ENCODE measurements at places on chromosomes 12 and 14.

GRCh38 chr12:95673576-95673975, 117.0 kb downstream of the NTN4 start:
- no peak for DNase-seq

DNA sequence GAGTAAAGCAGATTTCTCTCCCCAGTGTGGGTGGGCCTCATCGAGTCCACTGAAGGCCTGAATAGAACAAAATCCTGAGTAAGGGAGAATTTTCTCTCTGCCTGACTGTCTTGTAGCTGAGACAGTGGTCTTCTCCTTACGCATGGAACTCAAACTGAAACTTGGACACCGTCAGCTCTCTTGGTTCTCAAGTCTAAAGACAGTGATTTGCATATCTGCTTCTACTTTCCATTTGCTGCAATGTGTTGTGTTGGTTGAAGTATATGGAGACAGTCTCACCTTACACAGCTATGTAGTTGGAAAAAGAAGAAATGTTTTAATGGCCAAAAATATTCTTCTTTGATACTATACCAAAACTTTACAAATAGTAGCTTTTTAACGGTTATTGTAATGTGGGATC, 160.2 kb upstream of the LMNTD1 start:
- no peak for DNase-seq

DNA sequence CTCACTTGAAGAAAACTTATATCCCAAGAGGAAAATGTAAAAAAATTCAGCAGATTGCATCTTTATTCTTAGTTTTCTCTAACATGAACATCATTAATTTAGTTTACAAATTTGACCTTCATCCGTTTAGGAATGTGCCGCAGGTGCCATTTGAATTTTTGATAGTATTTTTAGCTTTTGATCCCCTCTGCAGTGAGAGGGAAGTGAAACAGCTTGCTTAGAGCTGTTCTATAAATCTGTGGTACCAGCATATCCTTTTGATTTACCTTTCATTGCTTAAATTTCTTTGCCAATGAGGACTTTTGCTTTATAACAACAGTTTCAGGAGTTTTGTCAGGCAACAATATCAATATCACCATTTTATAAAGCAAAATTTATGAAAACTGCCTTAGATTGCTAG, 32.7 kb downstream of the DUSP6 start:
- DNase-seq = no peak

DNA sequence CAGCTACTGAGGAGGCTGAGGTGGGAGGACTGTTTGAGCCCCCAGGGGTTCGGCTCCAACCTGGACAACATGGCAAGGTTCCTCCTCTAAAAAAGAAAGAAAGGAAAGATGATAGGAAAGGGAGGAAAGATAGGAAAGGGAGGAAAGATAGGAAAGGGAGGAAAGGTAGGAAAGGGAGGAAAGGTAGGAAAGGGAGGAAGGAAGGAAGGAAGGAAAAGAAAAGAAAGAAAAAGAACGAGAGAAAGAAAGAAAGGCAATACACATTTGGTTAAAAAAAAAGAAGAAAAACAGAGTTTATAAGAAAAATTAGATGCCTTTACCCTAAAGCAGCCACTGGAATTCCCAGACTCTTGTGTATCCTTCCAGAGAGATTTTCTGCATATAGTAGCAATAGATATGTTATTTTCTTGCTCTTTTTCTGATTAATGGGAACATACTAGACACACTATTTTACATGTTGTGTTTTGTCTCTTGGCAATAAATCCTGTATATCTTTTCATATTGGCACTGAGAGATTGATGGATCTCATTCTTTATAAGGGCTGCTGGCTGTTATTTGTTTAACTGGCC, 12.2 kb downstream of the HNF1A start:
- no peak for DNase-seq

DNA sequence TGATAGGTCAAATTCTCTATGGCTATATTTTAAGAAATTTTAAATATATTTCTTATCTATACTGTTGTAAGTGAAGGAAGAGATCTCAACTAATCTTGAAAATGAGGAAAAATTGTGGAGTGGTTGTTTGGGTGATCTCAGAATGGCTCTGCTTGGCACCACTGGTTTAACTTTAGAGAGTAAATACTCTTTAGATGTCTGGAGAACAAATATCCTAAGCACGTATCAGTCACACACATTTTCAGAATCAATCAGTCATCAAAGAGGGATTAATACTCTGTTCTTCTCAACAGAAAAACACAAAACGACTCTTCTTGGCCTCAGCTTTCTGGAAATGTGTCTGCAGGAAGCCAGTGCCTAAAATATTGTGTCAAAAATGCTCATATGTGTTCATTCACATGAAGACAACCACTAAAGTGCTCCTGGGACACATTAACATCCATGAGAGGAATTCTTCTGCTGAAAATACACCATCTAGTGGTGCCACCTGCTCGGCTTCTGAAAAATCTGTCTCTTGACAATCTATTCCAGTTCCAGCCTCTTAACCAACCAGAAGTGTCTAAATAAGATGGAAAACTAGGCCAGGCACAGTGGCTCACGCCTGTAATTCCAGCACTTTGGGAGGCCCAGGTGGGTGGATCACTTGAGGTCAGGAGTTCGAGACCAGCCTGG, 81.1 kb upstream of the CCDC198 start:
- no peak for DNase-seq

- no peak for DNase-seq
Measured at GRCh38 chr14:90062822-90063539, 1.2 kb downstream of the KCNK13 start.

- DNase-seq = no peak
Measured at GRCh38 chr12:100027671-100028070, 42.9 kb upstream of the ANKS1B start.

DNA sequence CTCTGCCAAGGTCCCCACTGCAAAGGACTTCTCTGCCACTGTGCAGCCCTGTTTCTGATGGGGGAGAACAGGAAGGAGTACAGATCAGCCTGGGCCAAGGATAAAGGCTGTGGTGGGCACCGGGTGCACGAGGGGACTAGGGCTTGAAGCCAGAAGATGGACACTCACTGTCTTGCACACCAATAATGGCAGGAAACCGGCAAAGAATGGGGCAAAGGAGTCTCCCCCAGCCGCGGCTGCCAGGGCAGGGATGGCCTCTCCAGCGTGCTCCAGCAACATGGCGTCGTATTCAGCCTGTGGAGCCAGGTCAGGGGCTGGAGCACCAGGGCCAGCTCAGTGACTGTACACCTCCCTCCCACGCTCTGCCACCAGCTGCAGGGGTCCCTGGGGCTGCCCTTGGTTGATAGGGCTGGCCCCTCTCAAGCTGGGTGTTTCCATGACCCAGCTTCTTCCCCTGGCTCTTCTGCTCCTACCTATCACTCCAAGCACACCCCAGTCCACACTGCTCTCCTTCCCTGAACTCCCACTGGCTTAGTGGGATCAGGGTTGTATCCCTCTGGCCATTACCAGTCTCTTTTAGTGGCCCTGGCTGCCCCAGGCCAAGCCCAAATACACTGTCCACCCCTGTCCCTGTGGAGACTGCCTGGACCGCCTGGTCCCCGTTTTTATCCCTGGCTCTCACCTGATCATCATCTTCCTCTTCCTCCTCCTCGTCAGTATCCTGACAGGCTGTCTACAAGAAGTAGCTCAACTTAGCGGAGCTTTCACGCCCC, 6.3 kb downstream of the IPO4 start:
- no peak for DNase-seq

GRCh38 chr14:91424813-91425530, 7.4 kb upstream of the CCDC88C start:
- no peak for DNase-seq

GRCh38 chr14:80456209-80456608, 244.9 kb upstream of the DIO2 start:
- DNase-seq = peak; percentile 52

DNA sequence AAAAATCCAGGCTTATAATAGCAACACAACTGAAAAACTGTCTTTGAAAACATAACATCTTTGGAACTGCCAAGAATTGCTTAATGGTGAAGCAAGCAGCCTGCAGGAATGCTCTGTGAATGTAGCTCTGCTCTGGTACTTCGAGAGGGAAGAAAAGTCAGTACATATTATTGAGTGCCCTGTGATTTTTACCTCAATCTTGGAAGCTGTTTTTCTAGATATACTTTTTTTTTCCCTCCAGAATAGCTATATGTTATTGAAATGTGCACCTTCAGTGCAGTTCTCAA, 508.1 kb downstream of the PCNX1 start:
- DNase-seq = peak; percentile 89

GRCh38 chr12:93237235-93237915, 140.3 kb upstream of the NUDT4 start:
- peak; percentile 19 for DNase-seq

GRCh38 chr14:99316281-99317163, 44.5 kb upstream of the BCL11B start:
- DNase-seq = no peak

DNA sequence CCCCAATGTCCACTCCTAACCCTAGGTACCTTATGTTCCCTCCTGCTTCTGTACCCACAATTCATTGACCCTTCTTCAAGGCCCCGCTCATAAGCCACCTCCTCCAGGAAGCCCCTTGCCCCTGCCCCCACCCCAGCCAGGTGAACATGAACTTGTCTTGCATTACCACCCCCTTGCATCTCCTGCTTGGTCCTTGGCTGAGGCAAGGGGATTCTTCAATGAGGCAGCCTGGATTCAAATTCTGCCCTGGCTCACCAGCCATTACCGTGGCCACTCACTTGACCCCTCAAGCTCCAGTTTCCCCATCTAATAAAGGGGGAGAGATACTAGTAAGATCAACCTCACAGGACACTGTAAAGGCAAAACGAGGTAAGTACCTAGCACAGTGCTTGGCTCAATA, 193.1 kb downstream of the DICER1 start:
- no peak for DNase-seq

DNA sequence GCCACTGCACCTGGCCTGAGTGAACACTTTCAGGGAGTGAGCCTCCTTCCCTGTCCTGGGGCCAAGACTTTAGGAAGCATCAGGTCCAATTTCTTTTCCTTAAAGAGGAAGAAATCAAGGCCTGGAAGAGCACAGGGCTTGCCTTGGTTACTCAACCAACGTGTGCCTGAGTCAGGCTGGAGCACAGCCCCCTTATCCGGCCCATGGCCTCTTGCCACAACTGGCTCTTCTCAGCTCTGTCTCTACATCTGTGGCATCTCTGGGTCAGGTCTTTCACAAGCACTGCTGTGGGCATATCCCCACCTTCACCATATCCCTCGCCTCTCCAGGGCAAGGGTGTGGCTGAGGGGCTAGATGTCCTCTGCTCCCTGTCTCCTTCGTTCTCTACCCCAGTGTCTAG, 6.8 kb downstream of the MYH6 start:
- no peak for DNase-seq

GRCh38 chr12:110444455-110444854, 5.7 kb downstream of the ARPC3 start:
- no peak for DNase-seq

GRCh38 chr14:33564774-33565630, 385.9 kb downstream of the EGLN3 start:
- DNase-seq = peak; percentile 61

DNA sequence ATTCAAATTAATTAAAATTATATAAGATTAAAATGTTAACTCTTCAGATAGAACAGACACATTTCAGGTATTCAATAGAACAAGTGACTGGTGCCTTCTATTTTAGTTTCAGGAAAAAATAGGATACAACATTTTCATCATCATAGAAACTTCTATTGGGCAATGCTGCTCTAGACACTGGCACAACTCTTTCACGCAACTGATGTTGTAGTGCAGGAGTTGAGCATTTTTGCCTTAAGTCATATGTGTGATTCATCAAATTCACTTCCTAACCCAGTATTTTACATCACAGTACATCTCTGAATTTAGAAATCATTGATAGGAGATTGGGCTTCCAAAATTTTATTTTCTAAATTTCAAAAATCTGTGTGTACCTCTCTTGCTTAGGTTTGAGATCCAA, 215.4 kb upstream of the DIO2 start:
- peak; percentile 41 for DNase-seq

DNA sequence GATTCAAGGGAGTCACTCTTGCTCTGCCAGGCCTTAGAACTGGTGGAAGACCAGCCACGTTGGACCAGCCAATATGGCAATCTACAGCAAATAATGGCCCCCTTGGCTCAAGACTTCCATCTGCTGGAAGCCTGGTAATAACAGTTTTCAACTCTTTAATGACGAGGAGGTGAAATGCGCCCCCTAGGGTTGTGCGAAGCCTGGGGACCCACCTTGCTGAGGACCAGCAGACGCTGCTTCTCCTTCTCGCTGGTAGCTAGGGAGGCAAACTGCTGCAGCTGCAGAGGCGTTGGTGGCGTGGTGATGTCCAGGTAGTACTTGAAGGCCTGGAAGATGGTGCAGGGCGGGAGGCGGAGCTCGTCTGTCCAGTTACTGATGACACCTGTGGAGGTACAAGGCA, 41.5 kb upstream of the FBXO21 start:
- DNase-seq = no peak

DNA sequence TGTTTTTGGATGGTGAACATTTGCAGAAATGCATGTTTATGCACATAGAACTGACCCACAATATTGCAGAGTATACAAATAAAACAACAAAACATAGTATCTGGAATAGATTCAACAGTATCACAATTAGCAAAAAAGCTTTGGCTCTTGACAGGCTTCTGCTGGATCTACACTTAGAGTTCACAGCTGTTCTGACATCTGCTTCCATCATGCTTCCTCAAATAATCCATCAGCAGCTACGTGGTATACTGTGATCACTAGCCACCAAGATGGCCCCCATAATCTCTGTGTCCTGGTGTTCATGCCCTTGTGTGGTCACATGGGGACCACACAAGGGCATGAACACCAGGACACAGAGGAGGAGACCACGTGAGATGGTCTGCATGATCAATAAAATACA, 166.6 kb upstream of the CCDC198 start:
- DNase-seq = no peak

- DNase-seq = no peak
Measured at GRCh38 chr12:48592591-48593086, 22.8 kb upstream of the LALBA start.

DNA sequence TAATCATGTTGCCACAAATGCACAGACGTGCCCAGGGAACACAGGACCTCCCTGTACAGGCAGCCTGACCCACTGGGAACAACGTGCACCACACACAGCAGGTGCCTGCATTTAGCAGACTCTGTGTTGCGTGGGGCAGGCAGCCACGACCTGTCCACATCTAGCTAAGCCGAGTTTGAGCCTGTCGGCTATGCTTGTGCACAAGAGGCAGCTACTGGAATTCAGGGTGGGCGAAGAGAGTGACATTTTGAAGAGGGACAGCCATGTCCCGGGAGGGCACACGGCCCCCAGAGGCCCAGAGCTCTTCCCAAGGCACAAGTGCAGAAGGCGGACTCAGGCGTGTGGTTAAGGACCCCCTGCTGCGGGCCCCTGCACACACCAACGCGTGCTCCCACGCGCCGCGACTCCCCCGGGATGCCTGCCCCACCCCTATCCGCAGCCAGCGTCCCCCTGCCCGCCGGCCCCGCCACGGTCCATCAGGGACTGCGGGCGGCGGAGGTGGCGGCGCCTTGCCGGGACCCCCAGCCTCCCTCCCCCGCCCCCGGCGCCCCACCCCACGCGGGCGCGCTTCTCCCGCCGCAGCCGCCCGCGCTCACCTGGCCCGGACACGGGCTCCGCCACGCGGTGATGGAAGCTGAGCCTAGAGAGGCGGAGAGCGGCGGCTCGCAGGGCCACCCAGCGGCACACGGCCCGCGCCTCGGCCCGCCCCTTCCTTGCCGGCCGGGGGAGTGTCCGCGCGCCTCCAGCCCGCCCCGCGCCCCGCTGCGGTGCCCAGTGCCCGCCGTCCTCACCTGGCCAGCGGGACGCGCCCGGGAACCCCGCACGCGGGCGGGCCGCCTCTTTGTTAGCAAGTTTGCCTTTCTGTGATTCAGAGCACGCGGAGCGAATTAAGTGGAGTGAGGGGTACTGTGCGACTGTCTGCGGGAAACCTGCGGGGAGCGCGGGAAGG, 125.3 kb upstream of the PRMT8 start:
- peak; percentile 2 for DNase-seq

All from EH (cell line).